ENCODE measurements at places on chromosomes 1 and 21. TPM values are rescaled to one million over a fixed set of nuclear protein-coding genes. Genes with fewer than 3 reads are reported as not detected.

GRCh38 chr1:158121604-158122254 lies 59.0 kb upstream of the CD1D start:
- no peak for DNase-seq

DNA sequence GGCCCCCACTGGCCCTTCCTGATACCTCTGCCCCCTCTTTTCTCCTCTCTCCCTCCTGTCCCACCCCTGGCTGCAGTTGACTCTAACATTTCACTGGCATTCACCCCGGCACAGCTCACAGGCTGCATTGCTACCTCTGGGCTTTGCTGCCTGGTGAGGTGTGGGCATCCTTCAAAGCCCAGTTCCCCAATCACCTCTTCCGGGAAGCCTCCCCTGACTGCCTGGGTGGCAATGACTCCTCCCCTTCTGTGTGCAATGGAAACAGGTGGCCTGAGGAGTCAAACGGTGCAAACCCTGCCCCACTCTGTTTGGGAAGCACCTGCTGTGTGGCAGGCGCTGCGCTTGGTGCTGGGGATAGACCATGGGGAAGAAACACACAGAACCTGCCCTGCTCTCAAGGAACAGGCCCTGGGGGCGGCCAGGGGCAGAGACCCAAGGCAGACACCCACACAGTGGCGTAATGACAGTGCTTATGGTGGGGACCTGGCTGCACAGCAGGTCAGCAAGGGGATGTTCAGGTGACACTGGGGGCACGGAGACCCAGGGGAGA lies 39.3 kb upstream of the POFUT2 start:
- DNase-seq, result no peak

GRCh38 chr1:40774266-40774998 lies 9.2 kb upstream of the KCNQ4 start:
- DNase-seq, result no peak

GRCh38 chr1:182731852-182732575 lies 47.6 kb upstream of the RGS8 start:
- DNase-seq, result no peak

- DNase-seq, result no peak
Observed at GRCh38 chr1:232751393-232752140, 53.6 kb upstream of the MAP10 start.

DNA sequence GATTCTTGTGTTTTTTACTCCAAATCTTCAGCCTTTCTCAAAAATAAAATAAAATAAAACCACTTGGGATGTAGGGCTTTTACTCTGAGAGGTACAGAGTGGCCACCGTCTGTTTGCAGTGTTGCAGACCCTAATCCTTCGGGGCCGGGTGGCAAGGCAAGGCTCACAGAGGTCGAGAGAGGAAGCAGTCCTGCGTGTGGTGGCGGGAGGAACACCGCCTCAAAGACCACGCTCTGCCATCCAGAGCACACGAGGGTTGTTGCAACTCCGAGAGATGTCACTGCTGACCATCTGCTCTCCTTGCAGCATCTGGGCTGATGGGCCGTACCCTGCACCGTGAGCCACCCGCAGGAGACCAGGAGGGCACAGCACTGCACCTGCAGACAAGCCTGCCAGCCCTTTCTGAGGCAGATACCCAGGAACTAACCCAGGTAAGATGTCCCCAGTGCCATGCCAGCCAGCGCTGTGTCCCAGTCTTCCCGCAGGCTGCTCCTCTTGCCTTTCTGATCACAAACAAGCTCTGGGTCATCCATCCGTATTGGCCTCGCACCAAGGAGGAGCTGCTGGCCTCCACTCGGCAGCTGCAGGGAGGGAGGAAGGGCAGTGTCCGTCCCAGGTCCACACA lies 31.5 kb downstream of the SNAP47 start:
- DNase-seq, result no peak

Gene RAD54L
- total RNA-seq, result 22.9 TPM

GRCh38 chr1:155171836-155172731 lies 1.0 kb downstream of the KRTCAP2 start:
- peak; percentile 16 for DNase-seq

Gene MYCL
- total RNA-seq, result 36.5 TPM

- DNase-seq, result no peak
Observed at GRCh38 chr1:184615301-184615700, 139.4 kb downstream of the EDEM3 start.

DNA sequence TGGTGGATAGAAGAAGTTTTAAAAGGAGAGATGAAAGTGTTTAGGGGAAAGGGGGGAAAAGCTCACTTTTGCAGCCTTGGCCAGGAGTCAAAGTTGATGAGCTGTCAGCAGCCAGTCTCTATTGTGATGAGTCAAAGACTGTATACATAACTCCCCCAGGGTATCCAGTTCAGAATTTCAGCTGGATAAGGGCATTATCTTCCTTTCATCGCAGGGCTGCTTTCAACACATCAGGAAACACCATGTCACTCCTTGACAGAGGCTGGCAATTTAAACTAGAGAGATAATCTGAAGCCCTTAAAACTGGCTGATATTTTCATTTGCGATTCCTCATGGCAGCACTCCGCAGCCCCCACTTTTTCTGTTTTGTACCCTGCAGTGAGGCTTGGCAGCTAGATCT lies 328.5 kb downstream of the TBX15 start:
- DNase-seq, result no peak

GRCh38 chr1:216523043-216523442 lies 99.8 kb upstream of the USH2A start:
- DNase-seq, result no peak

- DNase-seq, result no peak
Observed at GRCh38 chr1:150192012-150192411, 42.3 kb downstream of the PLEKHO1 start.
